ENCODE measurements at places on chromosomes 1 and 21.

- DNase-seq: no peak
Observed at GRCh38 chr1:30691480-30691879, 31.9 kb downstream of the MATN1 start.

DNA sequence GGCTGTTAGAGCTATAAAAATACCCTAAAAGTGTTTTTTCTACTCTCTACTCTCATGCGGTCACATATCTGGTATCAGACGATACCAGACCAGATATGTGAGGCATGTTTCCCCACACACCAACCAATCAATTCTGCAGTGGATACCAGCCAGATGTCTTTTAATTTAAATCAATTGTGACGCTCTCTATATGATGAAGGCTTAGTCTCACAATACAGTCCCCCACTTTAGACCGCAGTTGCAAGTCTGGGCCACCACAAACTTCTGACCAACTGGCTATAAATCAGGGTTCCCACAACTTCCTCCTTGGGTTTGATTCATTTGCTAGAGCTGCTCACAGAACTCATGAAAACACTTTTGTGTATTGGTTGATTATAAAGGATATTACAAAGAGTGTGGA lies 586.1 kb upstream of the ZP4 start:
- DNase-seq: no peak

DNA sequence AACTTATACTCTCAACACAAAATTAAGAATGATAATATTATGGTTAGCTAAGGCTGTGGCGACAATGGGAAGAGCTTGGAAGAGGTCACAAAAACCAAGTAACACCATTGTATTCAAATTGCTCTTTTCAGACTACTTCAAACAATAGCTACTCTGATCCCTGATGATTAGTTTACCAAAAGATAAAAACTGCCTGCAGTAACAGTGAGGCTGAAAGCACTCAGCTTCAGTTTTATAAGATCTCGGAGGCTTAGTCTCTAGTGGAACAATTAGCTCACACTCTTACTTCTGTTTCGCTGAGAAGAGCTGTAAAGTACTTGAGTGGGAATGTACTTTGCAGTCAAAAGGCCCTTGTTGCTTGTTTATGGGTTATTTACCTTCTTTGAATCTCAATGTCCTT lies 278.5 kb downstream of the LRRC7 start:
- DNase-seq: no peak

DNA sequence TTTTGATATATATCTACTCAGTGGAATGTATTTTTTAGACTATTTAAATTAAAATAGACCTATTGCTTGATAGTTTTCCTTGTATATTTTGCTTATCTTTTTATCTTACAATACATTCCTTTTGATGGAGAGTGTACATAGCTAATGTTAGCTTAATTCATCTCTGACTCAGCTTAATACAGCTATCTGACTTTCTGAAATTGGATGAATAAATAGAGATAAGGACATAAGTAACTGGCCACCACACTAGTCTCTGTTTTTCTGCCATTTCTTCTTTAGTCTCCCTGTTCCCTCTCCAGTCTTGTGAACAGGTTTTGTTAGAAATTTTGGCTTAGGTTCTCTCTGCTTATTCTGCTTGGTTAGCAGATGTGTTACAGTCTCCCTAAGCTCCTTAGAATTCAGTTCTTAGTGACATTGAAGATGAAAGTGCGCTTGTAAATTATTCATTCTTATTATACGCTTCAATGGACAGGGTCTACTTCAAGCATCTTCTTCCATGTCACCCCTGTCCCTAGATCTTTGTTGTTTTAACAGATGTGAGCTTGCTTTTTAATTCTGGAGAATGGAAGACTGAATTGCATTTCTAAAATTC lies 59.6 kb downstream of the XPR1 start:
- no peak for DNase-seq

- DNase-seq: no peak
Observed at GRCh38 chr1:203286161-203286984, 18.9 kb upstream of the BTG2 start.

- no peak for DNase-seq
Observed at GRCh38 chr1:72034827-72035226, 247.5 kb downstream of the NEGR1 start.

DNA sequence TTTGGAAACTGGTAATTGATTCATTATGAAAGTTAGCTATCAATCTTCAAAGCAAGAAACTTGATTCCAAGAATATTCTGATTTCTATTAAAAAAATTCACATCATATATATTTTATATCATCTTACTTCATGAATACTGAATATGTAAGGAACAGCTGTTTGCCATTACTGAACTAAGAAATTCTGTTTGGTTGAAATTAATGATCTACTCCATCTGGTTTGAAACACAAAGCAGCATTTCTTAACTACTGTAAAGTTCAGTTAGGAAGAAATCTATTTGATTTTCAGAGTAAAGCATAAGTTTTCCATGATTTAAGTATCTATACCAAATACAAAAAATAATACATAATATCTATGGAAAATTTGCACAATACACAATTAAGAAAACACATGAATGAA lies 66.0 kb upstream of the SCYL3 start:
- no peak for DNase-seq

DNA sequence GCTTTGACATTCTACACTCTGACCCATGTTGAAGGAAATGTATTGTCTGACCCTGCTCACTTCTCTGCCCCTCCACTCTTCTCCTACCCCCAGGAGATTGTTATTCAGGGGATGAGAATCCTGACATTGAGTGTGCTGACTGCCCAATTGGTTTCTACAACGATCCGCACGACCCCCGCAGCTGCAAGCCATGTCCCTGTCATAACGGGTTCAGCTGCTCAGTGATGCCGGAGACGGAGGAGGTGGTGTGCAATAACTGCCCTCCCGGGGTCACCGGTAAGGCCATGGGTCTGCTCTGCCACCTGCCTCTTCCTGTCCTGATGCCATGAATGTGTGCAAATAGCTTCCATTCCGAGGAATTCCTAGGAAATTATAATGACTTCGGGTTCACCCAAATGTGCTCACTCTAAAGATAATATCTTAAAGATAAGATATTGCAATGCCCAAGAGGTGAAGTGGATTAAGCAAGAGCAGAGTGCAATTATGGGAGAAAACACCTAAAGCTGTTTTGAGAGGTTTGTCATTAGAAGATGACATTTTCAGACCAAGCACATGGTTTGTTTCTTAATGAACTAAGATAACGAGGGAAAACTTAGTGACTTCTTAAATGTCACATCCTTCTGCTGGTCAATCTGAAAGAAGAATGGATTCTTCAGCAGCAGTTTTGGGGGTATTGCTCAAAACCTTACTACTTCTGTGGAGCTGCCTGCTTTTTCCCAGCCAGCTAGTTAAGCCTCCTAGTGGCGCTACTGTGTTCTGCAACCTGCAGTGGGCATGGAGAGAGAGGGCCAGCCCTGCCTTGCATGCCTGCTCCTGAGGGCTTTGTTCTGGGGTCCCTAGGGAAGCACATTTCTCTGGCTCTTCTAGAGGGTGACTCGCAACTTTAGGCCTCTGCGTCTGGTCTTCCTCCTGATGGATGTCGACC lies 41.6 kb downstream of the LAMC2 start:
- peak; percentile 85 for DNase-seq

- DNase-seq: no peak
Observed at GRCh38 chr1:225999912-226000337, 782 bp upstream of the SDE2 start.

- DNase-seq: no peak
Observed at GRCh38 chr1:8371372-8371991, 53.6 kb downstream of the SLC45A1 start.

DNA sequence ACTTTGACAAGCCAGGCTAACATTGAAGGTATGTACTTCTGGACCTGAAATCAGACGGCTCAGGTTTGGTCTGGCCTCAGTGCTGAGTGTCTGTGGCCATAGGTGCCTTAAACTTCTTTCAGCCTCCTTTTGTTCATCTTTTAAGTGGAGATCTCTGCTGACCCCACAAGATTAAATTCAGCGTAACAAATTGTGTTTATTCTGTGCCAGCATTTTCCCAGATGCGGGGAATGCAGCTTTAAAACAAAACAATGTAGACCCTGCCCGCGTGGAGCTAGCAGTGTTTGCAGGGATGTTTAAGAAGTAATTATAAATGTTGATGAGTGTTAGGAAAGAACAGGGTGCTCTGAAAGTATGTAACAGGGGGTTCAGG lies 923 bp downstream of the CAP1 start:
- no peak for DNase-seq

DNA sequence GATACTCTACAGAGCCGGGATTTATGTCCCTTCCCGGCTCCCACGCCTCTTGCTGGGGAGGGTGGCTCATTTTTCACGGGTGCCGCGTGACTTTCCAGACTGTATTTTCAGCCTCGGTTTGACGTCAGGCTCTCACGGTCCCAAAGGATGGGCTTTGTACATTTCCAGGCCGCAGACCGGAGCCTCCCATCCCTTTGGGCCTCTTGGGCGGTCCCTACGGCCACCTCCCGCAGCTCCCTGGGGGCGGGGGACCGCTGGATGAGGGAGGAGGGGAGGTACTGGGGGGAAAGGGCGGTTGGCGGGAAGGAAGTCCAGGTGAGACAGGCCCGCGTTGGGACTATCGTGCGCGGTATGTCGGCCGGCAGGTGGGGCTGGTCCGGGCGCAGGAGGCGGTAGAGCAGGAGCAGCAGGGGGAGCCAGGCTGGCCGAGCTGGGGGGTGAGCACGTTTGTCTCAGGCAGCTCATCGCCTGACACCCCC lies 17.9 kb downstream of the UBL4B start:
- DNase-seq: no peak

Measured in HEK293T (cell line).